ENCODE measurements at places on chromosomes 1 and 21.

- no peak for DNase-seq
Measured at GRCh38 chr1:37255868-37256267, 218.5 kb upstream of the ZC3H12A start.

GRCh38 chr1:166083887-166084286 lies 82.9 kb downstream of the FAM78B start:
- DNase-seq: no peak

DNA sequence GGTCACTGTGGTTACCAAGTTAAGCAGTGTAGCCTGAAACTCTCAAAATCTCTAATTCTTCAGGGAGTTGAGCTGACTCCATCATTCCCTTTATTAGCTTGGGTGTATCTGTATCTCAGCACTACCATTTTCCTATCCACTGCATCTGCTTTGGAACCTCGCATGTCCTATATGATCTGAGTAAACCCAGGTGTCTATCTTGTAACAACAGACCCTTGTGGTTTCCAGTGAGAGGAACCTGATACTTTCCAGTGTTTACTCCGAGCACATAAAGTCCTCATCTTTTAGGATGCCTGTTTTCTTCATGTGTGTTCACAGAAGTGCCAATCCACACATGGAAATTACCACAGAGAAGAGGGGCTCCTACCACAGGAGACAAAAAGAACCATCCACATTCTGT lies 650.4 kb downstream of the LMO4 start:
- no peak for DNase-seq

- DNase-seq: no peak
Measured at GRCh38 chr1:81505831-81506230, 294.9 kb upstream of the ADGRL2 start.

DNA sequence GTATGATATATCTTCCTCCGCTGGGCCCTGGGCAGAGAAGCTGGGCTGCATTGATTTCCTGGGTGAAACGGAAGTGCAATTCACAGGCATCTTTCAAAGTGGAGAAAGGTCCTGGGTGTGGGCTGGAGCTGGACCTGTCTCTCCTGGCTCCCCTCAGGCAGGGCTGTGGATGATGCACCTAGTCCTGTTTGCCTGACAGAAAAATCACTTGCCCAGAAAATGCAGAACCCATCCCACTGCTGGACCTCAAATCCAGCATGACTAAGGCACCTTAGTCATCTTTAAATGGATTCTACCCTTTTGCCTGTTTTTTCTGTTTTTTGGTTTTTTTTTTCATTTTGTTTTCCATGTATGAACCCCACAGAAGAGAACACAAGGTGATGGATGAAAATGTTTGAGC lies 49.7 kb downstream of the MYSM1 start:
- no peak for DNase-seq
